ENCODE measurements at places on chromosomes 6 and 20. TPM values are rescaled to one million over a fixed set of nuclear protein-coding genes. Genes with fewer than 3 reads are reported as not detected.

DNA sequence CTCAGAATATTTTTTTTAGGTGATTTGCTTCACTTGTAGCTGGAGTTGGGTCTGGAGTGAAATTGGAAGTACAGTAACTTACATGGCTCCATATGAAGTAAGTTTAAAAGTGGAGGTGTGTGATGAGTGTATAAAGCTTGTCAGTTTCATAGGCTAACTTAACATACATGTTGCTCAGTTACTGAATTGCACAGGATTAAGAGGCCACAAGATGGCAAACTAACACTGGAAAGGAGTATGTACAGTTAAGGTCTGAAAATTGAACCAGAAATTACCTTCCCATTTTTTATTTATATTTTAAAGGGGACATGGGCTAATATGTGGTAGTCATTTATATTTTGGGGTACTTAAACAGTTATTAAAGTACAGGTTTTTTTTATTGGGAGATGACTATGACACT lies 45.3 kb upstream of the SMIM8 start:
- DNase-seq = peak; percentile 40

GRCh38 chr6:7085911-7086310 lies 21.9 kb upstream of the RREB1 start:
- DNase-seq = peak; percentile 67

GRCh38 chr20:39879296-39879695 lies 809.7 kb downstream of the MAFB start:
- DNase-seq = no peak

- DNase-seq = no peak
Observed at GRCh38 chr20:33675136-33675959, 1.1 kb upstream of the NECAB3 start.

- DNase-seq = no peak
Observed at GRCh38 chr6:84758486-84758885, 5.9 kb downstream of the TBX18 start.

DNA sequence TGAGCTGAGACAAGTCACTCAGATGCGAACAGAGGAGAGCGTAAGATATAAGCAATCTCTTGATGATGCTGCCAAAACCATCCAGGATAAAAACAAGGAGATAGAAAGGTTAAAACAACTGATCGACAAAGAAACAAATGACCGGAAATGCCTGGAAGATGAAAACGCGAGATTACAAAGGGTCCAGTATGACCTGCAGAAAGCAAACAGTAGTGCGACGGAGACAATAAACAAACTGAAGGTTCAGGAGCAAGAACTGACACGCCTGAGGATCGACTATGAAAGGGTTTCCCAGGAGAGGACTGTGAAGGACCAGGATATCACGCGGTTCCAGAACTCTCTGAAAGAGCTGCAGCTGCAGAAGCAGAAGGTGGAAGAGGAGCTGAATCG lies 9.5 kb upstream of the SNRNP48 start:
- DNase-seq = no peak

GRCh38 chr6:40556881-40557280 lies 30.3 kb downstream of the LRFN2 start:
- DNase-seq = no peak

GRCh38 chr6:137081997-137082396 lies 37.2 kb upstream of the IL20RA start:
- no peak for DNase-seq

GRCh38 chr20:1955217-1955616 lies 38.6 kb downstream of the PDYN start:
- no peak for DNase-seq

PARD6B gene
- total RNA-seq = 24.7 TPM

SYCP2 gene
- total RNA-seq = 0.37 TPM

TPMT gene
- total RNA-seq = 9.8 TPM

IL17A gene
- total RNA-seq = not detected

ANGPT4 gene
- not detected for total RNA-seq

All from A673 (cell line).